Skin of body (tissue), 3 donors: ENCODE measurements at places on chromosomes 5 and 9. TPM values are rescaled to one million over a fixed set of nuclear protein-coding genes. Genes with fewer than 3 reads are reported as not detected.

DNA sequence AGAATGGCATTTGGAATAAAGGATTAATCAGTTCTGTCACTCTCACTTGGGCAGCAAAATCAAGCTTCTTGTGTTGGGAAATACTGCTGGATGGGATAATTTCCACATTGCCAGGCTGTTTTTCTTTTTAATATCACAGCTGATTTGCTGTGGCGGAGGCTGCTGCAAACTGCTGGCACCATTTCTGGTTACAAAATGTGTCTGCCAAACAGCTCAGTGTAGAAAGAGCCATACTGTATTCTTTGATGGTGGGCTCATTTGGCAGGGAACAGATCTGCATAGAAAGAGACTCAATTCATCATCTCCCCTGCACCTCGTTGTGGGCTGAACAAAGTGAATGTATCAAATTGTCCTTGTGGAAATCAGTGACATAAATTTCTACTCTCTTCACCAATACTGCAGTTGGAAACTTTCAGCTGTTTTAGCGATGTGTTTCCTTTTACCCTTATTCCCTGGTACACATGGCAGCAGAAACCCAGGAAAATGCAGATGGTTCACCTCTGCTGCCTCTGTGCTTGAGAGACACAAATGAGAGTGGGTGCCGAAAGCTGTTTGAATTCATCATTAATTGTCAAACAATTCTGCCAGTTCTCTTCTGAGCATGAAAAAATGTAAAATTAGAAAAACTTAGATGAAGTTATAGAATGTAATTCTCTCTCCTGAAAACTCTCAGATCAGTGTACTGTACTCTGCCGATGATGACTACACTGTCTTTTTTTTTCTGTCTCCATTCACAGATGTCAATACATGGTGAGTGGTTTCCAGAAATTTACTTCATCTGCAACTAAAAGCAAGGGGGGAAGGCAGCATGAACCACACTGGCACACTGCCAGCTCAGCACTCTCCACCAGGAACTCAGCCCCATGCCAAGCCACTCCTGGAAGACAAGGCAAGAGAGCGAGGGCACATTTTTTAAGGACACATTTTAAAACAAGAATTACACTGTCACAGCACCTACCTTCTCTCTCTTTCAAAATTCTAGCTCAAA lies 75.0 kb downstream of the HMHB1 start:
- DNase-seq = peak; percentile 38

DNA sequence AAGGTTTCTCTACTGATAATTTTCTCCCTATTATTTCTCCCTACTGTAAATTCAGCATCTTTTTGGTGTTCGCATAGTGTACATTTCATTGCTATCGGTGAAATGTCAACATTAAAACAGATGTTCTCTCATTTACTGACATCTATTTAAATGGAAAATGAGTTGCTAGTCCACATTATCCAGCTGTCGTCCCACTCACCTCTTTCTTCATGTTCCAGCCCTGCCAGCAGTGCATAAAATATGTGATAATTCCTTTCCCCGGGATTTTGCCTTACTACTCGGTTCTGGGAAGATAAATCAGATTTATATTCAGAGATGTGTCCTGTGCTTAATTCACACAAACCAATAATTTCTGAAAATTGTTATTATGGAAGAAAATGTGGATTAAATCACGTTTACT lies 155.8 kb downstream of the MYO10 start:
- no peak for DNase-seq

- no peak for DNase-seq
Observed at GRCh38 chr5:145991044-145991575, 54.7 kb downstream of the SH3RF2 start.

DNA sequence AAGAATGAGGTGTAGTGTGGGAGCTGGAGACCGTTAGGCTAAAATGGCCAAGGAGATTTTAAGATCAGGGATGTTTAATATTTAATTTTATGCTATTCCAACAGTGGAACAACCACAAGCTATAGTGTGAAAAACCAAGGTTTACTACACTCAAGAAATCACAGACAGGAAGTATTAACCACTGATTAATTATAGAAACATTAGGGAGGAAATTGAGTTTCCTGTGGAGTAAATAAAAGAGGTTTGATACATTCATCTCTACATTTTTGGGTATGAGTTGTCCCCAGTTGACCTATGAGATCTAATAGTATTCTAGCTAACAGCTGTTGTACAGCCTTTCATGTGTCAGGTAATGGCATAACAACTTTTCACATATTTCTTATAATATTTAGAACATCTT lies 103.7 kb upstream of the MPDZ start:
- DNase-seq = no peak

Gene PCDHB10
- total RNA-seq = 1.8 TPM

GRCh38 chr5:139650031-139650688 lies 2.0 kb downstream of the CXXC5 start:
- DNase-seq = no peak

Gene DPYSL3
- total RNA-seq = 71.4 TPM
